ENCODE measurements at places on chromosomes 2 and 18.

- DNase-seq = no peak
Measured at GRCh38 chr2:16135196-16135912, 195.0 kb downstream of the MYCN start.

DNA sequence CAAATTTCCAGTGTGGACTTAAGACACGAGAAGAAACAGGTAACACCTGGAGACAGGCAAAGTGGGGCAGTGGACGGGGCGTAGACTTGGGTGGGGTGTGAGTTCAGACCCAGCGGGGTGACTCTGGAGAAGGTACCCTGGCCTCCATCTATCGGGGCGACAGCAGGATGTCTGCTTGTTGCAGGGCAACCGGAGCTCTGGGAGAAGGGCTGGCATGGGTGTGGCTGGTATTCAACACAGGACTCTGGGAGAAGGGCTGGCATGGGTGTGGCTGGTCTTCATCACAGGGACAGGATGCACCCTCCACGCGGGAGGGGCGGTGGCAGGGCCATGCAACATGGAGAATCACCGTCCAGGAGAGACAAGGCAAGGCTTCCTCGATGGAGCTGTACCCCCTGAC lies 198.5 kb downstream of the HDAC4 start:
- DNase-seq = no peak

DNA sequence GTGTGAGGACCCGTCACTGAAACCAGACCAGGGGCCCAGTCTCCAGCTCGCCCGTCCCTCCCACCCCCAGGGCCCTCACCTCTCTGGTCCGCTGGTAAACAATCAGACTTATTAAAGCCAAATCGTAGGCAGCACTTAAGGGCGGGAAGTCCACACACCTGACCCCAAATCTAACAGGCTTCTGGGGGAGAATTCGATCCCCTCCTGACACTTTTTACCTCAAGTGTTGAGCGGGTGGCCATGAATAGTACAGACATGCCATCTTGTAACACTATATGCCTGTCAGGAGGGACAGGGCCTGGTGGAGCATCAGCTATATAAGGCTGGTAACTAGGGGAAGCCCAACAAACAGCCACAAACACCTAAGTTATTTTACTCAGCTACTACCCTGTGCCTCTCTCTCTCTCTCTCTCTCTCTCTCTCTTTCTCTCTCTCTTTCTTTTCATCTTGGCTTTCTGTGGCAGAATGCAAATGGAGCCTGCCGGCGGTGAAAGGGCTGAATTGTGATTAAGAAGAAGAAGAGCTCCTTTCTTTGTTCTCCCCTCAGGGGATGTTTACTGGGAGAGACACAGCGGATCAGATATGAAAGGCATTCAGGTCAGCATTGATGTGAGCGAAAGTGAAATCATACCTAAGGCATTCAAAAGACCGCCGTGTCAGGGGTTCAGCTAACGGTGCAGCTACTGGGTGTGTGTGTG lies 9.5 kb downstream of the ZEB2 start:
- DNase-seq = no peak

GRCh38 chr2:61857224-61857623 lies 3.4 kb upstream of the FAM161A start:
- no peak for DNase-seq

DNA sequence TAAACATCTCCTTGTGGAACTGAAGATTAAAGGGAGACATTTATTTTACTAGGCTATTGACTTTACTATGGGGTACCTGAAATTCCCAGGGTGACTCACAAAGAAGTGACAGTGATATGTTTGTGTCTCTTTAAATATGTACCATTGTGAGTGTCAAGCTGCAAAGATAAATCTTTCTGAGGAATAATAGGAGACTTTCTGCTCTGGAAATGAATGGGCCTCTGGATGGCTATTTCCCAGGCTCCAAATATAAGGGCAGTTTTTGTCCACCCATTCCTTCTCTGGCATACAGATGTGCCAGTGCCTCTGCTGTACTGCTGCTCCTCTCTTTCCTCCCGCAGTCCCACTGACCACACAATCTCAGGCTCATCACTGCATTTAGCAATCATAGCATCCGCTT lies 586.4 kb upstream of the CNTNAP5 start:
- DNase-seq = no peak

- DNase-seq = peak; percentile 4
Measured at GRCh38 chr18:62877411-62878221, 162.3 kb downstream of the PHLPP1 start.

- DNase-seq = peak; percentile 94
Measured at GRCh38 chr2:222318026-222318711, 19.4 kb upstream of the PAX3 start.

DNA sequence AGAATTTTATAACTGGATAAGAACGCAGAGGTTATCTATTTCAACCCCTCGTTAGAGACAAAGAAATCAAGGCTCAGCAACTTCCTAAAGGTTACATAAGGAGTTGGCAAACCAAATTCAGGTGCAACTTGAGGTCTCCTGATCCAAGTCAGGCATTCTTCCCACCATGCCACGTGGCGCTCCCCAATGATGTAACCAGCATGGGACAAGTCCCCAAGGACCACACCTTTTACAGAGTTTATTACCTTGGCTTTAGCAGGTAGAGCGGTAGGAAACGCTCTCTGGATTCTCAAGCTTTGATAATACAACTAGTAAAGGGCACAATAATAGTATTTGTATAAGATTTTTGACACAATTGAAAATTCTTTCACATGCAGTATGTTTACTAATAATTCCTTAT lies 26.7 kb upstream of the MBOAT2 start:
- DNase-seq = no peak

- DNase-seq = no peak
Measured at GRCh38 chr2:113799375-113799774, 42.9 kb upstream of the SLC35F5 start.

GRCh38 chr18:24818441-24818840 lies 358.0 kb downstream of the HRH4 start:
- DNase-seq = no peak

DNA sequence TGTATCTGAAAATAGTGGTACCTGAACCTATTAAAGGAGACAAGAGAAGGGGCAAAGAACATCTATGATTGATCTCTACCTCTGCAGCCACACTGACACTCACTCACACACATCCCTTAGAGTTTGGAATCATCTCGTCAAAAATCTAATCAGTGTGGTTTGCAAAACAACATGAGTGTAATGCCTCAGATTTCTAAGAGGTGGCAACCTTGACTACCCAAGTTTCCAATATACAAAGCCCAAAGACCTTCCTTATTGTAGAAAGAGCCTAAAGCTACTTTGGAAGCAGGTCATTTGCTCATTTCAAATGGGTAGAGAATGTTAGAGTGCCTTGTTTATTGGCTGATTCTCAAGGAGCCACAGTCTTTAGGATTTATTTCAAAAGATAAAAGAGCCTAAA lies 444.9 kb downstream of the ARHGAP15 start:
- DNase-seq = no peak

- no peak for DNase-seq
Measured at GRCh38 chr2:99152199-99152895, 2.4 kb downstream of the TSGA10 start.

GRCh38 chr2:237352279-237352845 lies 61.6 kb downstream of the COL6A3 start:
- no peak for DNase-seq

- no peak for DNase-seq
Measured at GRCh38 chr2:30148850-30149249, 2.0 kb downstream of the YPEL5 start.

DNA sequence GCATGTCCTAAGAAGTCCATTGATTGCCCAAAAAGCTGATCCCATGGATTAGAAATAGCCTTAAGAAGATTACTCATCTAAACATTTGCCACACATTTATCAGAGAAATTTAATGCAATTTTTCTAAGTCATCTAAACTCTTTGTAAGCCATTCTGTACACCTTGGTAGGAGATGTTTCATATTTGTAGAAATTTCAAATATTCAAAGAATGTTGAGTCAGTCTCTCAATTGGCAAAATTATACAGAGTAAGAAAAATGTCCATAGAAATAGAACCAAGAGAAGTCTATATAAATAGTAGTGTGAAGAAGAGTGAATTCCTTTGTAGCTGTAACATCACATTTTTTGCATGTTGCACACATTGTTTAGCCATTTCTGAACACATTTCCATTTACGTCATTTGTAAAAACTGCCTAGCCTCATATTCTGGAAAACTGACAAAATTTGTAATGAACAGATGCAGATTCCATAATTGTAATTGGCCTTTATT lies 128.6 kb downstream of the MSTN start:
- DNase-seq = peak; percentile 16

DNA sequence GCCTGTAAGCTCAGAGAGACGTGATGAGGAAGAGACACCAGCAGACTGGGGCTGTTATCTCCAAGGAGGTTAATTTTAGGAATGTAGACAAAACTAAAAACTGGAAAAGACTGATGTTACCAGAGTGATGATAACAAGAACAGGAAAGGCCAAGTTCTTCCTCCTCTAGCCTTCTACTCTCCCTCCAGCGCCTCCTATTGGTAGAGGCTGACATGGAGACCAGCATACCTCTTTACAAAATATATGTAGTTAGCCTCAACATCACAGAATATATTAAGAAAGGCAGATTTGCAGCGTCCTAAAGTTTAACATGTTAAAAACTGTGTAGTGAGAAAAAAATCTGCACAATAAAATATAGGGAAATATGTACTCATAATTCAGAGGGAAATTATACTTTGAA lies 66.0 kb downstream of the TCF4 start:
- no peak for DNase-seq

GRCh38 chr2:3126911-3127621 lies 250.6 kb downstream of the EIPR1 start:
- DNase-seq = no peak

DNA sequence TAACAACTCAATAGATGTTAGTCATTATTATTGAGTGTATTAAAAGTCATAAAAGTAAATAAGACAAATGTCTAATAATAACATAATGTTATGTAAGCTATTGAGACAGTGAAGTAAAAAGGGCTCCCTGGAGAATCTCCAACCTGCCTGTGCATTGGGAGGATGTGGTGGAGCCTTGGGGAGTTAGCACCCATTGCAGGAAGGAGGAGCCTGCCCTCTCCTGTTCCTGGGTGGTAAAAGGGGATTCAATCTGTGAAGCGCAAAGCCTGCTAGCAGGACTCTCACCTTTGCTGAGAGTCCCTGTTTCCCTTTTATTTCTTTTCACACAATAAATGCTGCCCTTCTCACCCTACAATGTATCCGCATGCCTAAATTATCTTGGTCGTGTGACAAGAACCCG lies 206.1 kb downstream of the RAB3GAP1 start:
- no peak for DNase-seq

DNA sequence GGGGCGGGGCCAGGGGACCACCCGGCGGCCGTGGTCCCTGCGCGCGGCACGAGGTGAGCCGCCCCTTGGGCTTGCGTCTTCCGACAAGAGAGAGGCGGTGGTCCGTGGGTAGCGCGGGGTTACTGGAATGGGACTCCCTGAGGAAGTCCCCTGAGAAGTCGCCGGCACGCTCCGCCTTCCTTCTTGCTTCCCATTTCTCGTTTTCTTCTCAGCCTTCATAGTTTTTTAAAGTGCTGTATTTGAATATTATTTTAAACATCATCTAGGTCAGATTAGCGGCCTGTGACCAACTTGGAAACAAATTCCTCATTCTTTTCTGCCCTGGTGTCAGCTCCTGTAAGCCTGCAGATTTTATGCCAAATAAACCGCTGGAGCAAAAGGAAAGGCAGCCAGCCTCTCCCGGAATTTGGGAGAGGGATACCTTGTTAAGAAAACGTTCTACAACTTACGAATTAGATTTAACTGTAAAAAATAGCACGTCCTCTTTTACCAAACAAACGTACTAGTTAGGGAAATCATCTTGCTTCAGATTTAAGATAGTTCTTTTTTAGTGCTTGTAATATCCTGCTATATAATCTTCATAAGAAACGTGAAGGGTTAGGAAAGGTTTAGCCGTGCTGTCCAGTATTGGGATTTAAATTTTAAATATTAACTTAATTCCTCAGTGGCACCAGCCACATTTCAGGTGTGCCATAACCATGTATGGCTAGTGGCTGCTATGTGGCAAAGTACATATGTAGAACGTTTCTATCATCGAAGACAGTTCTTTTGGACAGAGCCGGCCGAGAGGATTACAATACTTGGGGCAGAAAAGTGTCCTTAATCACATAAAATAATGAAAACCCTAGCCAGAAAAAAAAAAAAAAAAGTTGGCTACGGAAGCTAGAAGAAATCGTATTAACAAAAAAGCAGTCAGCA lies 628 bp upstream of the PTPN2 start:
- no peak for DNase-seq

All from H54 (cell line).